ENCODE measurements at places on chromosomes 3 and 15.

DNA sequence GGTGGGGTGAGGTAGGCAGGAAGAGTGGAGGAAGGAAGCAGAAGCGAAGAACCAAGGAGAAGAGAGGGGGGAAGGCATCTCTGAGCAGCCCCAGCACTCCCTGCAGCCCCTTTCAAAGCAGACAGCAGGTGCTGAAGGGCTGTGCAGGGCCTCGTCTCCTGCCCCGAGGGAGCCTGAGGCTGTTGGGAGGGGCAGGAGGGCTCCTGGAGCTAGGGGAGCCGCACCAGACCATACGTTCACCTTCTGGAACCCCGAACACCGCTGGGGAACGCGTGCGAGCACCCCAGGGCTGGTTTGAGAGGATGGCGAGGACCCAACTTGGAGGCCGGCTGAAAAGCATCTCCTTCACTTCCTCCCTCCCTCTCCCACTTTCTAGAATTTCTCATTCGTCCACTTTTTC, 259.8 kb downstream of the FAM43A start:
- no peak for DNase-seq

GRCh38 chr3:86629511-86629910, 361.4 kb downstream of the VGLL3 start:
- no peak for DNase-seq

- DNase-seq = no peak
These were observed 17.1 kb upstream of the ABI3BP start for GRCh38 chr3:101010296-101010695.

DNA sequence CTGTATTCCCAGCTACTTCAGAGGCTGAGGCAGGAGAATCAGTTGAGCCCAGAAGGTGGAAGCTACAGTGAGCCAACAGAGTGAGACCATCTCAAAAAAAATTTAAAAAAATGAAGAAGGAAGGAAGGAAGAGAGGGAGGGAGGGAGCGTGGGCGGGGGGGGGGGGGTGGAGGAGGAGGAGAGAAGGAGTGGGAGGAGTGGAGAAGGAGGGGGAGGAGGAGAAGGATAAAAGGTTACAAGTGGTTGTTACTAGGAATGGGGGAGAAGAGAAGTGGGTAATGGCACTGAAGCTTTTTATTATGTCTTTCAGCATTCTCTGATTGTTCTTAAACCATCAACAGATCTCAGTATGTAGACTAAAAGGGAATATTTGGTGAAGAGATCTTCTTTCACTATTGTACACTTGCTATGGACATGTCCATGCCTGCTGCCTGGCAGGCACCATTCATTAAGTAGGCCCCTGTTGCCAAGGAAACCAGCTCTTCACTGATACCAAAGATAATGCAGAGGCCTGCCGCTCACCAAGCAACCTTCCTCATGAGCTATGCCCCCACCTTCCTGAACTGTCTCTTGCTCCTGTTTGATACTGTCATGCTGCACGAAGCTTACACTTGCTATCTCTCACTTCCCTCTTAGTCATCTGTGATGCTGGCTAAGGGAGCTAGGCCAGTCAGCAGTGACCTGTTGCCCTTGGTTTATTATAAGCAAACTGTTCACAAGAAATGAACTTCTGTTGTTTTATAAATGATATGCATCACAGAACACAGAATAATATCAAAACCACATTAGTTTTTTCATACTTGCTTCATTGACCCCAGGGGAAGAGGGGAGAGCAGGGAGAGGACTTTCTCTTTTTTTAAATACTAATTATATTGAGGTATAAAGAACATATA, 23.1 kb downstream of the EPM2AIP1 start:
- peak; percentile 96 for DNase-seq

DNA sequence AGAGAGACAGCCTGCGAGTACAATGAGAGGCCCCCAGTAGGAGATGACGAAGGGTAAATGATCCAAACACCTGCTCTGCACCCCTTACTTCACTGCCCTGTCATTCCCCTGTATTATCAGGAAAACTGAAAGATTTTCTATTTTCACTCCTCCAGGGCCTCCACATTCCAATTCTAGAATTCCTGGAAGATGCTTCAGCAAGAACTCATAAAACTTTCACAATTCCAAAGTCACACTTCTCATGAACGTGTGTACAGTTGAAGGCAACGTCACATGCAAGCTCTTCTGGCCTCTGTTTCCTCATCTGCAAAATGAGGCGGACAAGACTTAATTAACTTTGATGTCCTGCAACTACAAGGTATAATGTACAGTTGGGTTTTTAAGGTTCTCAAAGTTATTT, 62.8 kb upstream of the SPATA12 start:
- no peak for DNase-seq

DNA sequence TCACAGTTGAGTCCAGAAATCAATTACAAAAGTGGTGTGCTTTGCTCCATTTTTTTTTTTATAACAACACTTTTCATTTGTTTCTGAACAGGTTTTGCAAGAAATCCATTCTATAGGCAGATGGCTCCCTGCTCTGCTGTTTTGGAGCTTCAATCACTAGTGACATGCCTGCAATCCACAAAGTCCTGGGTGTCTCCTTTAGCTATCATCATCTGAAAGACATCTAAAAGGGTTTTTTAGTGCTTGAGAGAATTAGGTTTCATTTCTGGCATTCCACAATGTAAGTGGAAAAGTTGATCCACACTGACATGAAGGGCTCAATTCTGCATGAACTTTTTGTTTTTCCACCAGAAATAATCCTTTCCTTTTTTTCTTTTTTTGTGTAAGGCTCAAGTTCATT, 24.0 kb upstream of the MEIS2 start:
- DNase-seq = no peak
